Erythroblast (primary cell): ENCODE measurements at places on chromosomes 1 and 21.

GRCh38 chr1:50139339-50140181 lies 30.8 kb downstream of the ELAVL4 start:
- DNase-seq: no peak

DNA sequence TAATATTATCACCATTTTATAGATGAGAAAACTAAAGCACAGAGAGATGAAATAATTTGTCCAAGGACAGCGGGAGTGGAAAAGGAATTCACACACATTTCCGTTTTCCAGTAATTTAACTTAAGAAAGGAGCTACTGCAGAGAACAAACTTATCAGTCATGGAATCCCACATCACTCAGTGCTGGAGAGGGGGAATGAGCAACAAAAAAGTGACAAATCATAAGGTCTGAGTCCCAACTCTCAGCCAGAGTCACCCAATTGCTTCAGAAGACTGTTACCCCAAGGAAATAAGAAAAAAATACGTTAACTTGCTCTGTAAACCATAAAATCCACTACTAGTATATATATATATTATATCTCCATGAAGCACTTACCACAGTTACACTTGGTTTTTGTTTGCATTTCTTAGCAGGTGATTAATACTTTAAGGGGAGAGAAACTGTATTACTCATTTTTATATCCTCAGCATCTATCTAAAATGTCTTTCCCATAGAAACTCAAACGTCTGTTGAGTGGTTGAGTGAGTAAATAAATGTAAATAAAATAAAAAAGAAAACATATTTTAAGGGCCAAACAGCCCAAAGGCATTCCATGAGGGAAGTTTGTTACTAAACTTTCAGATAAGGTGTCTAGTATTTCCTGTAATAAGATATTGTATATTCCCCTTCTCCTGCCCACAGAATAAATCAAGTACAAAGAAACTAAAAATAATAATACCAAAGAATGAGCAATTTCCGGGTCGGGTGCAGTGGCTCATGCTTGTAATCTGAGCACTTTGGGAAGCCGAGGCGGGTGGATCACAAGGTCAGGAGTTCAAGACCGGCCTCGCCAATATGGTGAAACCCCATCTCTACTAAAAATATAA lies 76.8 kb downstream of the SLC45A1 start:
- DNase-seq: no peak

DNA sequence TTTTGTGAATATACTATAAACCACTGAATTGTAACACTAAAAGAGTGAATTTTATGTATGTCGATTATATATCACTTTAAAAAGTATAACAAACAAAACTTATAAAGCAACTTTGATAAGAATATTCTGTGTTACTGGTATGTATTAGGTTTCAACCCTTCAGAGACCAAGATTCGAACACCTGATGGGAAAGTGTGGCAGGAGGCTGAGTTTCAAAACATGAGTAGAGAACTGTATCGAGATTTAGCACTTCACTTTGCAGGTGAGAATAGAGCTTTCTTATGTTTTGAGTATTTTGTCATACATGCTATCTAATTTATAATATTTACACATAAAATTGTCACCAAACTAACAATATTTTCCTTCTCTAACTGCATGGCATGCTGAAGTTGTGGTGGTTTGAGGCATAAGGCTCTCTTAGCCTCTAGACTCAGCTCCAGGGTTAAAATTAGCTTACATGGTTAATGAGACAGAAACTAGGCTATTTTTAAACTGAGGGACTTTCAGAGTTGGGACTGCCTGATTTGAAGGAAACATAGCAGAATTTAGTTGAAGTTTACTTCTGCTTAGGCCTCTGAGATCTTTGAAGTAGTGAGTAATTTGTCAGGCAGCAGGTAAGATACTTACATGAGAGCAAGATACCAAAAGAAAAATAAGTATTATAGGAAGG lies 48.6 kb downstream of the CEP350 start:
- DNase-seq: no peak

GRCh38 chr1:56345831-56346230 lies 233.5 kb downstream of the PLPP3 start:
- no peak for DNase-seq

- no peak for DNase-seq
These were observed 19.2 kb upstream of the BCL10 start for GRCh38 chr1:85295654-85296053.

DNA sequence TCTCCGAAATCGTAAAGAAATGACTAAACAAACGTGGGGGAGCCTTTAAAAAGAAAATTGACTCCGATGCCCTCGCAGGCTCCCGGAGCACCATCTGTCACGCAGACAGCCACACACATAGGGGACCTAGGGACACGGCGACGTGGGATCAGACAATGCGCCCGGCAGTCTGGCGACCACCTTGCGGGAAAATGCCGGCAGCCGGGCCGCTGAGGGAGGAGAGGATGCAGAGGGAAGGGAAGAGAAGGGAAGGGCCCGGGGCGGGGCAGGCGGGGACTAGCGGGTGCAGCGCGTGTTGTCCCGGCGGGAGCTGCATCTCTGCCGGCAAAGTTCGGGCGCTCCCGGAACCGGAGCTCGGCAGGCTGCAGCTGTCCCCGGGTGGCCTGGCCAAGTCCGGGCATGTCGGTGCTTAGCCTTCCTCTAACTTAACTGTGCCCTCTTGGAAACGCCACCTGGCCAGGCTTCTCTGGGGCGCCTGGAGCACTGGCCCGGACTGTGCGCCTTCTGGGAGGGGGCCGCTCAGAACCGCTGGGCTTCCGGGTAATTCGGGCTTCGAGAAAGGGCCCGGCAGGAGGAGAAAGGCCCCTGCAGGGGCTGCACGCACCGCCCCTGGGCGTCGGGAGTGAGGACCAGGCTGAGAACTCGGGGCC lies 1.8 kb downstream of the NHLH2 start:
- DNase-seq: no peak

DNA sequence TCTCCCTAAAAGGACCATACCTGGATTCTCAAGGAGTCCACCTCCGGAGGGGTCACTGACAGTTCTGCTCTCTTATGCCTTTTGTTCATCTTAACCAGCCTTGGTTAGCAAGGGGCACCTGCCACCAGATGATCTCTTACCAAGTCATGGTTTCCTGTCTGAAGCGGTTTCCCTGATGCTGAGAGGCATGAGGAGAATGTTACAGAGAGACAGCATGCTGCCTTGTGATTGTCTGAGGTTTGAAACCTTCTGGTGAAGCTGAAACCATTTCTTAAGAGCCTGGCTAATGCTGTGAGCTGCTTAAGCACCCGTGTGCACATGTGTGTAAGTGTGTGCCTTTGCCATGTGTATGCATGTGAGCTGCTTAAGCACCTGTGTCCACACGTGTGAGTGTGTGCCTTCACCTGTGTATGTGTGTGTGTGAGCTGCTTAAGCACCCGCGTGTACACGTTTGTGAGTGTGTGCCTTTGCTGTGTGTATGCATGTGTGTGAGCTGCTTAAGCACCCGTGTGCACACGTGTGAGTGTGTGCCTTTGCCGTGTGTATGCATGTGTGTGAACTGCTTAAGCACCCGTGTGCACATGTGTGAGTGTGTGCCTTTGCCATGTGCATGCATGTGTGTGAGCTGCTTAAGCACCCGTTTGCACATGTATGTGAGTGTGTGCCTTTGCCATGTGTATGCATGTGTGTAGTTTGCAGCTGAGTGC lies 136.4 kb upstream of the COL6A1 start:
- DNase-seq: no peak

- no peak for DNase-seq
These were observed 14.7 kb downstream of the S100A10 start for GRCh38 chr1:151978922-151979321.

- DNase-seq: peak; percentile 50
These were observed 5.0 kb downstream of the JMJD4 start for GRCh38 chr1:227729881-227730629.

GRCh38 chr1:157274698-157275534 lies 136.7 kb upstream of the ETV3 start:
- peak; percentile 7 for DNase-seq

- peak; percentile 16 for DNase-seq
These were observed 791 bp upstream of the STX6 start for GRCh38 chr1:181023265-181024057.

DNA sequence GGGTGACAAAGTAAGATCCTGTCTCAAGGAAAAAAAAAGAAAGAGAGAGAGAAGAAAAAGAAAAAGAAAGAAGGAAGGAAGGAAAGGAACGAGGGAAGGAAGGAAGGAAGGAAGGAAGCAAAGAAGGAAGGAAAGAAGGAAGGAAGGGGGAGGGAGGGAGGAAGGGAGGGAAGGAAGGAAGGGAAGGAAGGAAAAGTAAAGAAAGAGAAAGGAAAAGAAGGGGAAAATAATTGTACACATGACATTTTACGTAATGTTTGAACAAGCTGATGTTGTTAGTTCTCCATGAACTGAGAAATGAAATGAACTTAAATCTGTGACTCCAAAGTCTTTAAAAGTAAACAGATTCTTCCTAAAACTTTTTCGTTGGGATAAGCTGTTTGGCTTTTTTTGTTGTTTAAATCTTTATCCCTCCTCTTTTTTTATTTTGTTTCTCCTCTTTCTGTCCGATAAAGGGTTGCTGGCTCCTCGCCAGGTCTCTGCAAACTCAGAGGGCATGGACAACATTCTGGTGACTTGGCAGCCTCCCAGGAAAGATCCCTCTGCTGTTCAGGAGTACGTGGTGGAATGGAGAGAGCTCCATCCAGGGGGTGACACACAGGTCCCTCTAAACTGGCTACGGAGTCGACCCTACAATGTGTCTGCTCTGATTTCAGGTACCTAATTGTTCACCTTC lies 59.8 kb downstream of the IL12RB2 start:
- DNase-seq: peak; percentile 55

GRCh38 chr1:63671514-63671913 lies 78.3 kb downstream of the PGM1 start:
- DNase-seq: no peak

DNA sequence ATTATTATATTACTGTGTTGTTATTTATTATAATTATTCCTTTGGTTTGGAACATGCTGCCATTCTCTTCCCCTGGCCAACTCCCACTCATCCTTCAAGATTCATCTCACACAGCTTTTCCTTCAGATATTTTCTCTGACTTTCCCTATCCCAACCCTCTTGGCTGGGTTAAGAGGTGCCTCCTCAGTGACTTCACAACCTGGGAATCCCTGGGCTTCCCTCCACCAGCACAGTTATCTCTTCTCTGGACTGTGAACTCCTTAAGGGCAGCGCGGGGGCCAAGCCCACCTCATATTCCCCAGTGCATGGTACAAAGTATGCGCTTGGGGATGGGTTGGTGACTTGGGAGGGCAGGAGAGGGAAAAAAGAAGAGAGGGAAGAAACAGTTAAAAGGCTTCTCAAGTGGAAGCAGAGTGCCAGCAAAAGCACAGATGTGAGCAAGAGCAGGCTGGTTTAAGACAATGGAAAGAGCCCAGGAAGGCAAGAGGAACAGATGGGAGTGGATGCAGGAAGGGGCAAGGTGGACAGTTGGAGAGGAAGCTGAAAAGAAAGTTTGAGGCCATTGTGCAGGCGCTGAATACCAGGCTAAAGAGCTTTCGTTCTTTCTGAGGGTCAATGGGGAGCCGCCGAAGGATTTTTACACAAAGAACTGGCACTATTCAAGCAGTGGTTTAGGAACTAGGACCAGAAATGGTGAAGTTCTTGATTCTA lies 132.3 kb downstream of the BEND5 start:
- DNase-seq: no peak

DNA sequence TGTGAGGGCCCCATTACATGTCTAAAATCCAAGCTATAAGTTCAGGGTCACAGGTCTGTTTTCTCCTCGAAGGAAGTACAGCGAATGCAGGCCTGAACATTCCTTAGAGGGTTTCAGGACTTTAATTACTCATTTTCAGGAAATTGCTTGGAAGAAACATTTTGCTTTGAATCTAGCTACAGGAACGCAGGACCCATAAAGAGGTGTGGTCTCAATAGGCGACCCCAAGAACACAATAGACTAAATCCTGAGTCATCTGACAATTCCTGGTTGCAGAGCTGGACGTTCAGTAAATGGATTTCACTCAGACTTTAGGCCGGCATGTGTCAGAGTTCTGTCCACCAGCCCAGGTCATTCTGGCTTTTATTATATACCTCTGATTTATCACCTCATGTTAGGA lies 1.0 kb upstream of the ERG start:
- no peak for DNase-seq

DNA sequence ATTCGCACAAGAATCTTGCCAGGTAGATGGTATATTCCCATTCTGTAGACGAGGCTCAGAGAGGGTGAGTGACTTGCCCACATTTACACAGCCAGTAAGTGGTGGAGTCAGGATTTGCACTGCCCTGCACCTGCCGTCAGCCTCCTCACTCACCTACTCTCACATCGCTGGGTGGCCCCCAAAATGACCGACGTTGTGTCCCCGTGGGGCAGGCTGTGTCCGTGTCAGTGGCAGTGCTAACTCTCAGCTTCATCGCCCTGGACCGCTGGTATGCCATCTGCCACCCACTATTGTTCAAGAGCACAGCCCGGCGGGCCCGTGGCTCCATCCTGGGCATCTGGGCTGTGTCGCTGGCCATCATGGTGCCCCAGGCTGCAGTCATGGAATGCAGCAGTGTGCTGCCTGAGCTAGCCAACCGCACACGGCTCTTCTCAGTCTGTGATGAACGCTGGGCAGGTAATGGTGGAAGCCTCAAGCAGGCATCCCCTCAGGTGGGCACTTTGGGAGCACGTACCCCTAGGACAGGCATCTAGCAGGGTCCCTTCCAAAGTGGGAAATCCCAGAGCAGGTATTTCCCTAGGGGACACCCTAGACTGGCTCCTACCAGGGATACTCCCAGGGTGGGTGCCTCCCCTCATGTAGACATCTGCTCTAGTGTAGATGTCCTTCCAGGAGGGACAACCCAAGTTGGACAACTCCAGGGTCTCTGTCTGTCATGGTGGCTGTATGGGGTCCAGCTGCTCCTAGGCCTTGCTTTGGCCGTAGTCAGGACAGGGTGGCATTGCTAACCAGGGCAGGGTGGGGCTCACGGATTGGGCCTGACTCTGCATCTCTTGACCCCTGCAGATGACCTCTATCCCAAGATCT lies 3.4 kb downstream of the HCRTR1 start:
- DNase-seq: no peak

DNA sequence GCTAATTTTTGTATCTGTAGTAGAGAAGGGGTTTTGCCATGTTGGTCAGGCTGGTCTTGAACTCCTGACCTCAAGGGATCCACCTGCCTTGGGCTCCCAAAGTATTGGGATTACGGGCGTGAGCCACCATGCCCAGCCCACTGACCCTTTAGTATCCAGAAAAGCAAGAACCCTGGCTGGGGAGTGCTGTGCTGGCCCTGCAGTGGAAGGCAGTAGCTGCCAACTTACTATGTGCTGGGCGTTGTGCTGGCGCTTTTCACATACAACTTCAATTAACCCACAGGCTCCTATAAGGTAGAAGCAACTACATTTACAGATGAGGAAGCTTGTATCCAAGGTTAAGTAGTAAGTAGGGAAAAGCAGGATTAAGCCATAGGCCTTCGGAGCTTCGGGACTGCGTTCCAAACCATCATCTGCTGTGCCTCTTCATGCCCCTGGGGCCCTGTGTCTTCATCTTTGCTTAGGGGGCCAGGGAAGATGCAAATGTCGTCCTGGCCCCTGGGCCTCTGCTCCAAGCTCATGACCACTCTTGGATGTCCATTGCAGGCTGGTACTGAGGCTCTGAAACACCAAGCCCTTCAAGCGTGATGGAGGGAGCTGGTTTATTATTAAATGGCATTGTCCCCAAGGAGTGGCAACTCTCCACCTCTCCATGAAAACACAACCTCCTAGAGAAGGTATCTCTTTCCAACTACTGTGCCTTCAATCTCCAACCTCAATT lies 8.7 kb upstream of the CPLANE2 start:
- DNase-seq: no peak

GRCh38 chr1:44678626-44679025 lies 4.1 kb downstream of the ARMH1 start:
- no peak for DNase-seq

- no peak for DNase-seq
These were observed 30.9 kb downstream of the SELL start for GRCh38 chr1:169680377-169681019.

- DNase-seq: no peak
These were observed 667 bp upstream of the CYB561D1 start for GRCh38 chr1:109493227-109493626.
